ENCODE measurements at places on chromosomes 4 and X.

- no peak for DNase-seq
Measured at GRCh38 chr4:185469580-185470154, 1.9 kb downstream of the CCDC110 start.

DNA sequence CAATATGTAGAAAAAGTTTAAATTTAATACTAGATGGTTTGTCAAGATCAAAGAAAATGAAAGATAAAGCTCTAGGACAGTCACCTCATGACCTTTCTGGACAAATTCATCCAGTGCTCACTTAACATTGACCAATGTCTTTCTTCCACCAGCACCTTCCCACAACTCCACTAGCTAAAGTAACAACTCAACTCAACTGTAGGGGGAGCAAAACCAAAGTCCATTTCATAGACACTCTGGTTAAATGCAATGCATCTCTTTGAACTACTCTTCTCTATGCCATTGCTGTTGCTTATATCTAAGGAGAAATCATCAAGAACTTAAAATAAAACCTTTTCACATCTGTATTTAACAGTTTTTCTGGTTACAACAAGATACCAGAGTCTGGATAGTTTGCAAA, 25.1 kb downstream of the UGT2B4 start:
- DNase-seq = no peak

GRCh38 chr4:991451-992296, 1.5 kb downstream of the SLC26A1 start:
- no peak for DNase-seq

- peak; percentile 35 for DNase-seq
Measured at GRCh38 chr4:112514647-112515197, 1.3 kb downstream of the NEUROG2 start.

- no peak for DNase-seq
Measured at GRCh38 chrX:51395810-51396728, 63.4 kb downstream of the NUDT10 start.

- no peak for DNase-seq
Measured at GRCh38 chr4:111074523-111075114, 451.7 kb upstream of the PITX2 start.
